ENCODE measurements at places on chromosomes 12 and 14.

GRCh38 chr14:95946867-95947266 lies 70.2 kb downstream of the TUNAR start:
- DNase-seq, result no peak

GRCh38 chr12:52499806-52500560 lies 6.9 kb upstream of the KRT6A start:
- DNase-seq, result no peak

DNA sequence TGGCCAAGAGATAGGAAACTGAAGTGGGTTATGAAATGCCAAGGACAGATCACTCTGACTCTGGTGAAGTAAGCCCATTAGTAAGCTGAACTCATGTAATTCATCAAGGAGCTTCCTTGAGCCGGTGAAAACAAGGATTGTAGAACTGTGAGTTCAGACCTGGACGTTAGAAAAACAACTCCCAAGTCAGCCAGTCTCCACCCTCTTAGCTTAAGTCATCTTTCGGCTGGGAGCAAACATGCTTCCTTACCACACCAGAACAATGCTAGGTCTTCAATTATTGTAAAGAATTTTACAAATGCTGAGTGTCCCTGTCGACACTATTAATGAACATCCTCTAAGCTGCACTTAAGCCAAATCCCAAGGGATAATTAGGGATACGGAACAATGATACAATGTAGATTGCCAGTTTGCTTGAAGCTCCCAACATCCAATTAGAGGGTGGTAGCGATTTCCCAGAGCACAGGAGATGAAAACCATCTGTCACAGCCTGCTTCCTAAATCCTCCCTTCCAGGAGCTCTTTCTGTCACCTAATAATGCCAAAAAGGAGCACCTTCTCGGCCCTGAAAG lies 45.7 kb upstream of the VASH1 start:
- no peak for DNase-seq

DNA sequence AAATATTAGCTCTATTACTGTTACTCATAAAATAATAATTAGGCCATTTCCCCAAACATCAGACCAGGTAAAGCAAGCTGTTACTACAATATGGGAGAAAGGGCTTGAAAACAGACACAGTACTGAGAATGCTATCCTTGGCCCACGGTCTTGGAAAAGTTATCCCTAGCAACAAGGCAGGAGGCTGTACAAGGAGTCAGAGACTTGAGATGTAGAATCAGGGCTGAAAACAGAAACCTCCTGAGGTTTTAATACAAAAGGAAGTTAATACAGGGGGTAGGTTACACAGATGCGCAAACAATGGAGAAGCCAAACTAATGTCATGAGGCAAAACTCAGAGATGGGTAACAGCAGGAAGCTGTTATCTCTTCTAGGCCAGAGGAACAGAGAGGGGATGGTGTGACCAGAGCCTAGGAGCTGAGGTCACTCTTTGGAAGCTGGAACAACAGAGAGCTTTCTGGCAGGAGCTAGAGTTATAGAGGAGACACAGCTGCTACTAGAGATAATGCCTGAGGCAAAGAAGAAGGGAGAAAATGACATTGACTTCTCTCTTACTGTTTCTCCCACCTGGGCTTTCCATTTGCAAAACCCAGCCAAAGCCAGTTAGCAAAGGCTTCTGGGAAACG lies 248.8 kb downstream of the SUDS3 start:
- no peak for DNase-seq

- DNase-seq, result no peak
Measured at GRCh38 chr14:99513183-99513694, 32.0 kb downstream of the CCNK start.

DNA sequence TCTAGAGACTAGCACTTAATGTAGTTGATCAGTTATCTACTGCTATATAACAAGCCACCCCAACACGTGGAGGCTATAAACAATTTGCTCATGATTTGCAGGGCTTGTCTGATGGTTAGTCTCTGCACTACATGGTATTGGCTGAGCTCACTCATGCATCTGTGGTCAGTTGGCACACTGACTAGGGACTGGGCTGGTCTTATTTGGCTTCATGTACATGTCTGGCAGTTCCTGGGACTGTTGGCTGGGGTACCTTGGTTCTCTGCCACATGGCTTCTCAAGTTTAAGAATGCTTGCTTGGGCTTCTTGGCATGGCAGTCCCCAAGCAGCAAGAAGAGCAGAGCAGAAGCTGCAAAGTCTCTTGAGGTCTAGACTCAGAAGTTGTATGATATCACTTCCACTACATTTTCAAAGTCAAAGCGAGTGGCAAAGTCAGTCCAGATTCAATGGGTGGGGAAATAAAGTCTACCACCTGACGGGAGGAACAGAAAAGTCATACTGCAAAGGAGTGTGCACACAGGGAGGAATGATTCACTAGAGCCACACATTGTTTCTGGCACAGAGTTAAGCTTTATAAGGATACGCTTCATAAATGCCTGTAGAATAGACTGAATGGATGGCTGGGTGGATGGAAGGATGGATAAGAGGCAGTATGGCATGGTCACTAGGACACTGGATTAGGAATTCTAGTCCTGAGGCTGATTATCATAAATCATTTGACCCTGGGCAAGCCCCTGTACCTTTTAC lies 44.8 kb upstream of the PTHLH start:
- no peak for DNase-seq

Data from stimulated activated CD8-positive, alpha-beta memory T cell treated with anti-CD3 and anti-CD28 coated beads, Interleukin-12 subunit alpha, Interleukin-12 subunit beta, amount 100 ng/mL, for 4 hours (primary cell).